ENCODE measurements at places on chromosomes 4 and X. TPM values are rescaled to one million over a fixed set of nuclear protein-coding genes. Genes with fewer than 3 reads are reported as not detected.

DDX3X gene
- 66.2 TPM for polyA plus RNA-seq

TMEM187 gene
- 4.6 TPM for polyA plus RNA-seq

F8A2 gene
- polyA plus RNA-seq: not detected

PDE5A gene
- polyA plus RNA-seq: 0.69 TPM

NXF3 gene
- 0.22 TPM for polyA plus RNA-seq

CXCL6 gene
- polyA plus RNA-seq: 0.06 TPM

DNA sequence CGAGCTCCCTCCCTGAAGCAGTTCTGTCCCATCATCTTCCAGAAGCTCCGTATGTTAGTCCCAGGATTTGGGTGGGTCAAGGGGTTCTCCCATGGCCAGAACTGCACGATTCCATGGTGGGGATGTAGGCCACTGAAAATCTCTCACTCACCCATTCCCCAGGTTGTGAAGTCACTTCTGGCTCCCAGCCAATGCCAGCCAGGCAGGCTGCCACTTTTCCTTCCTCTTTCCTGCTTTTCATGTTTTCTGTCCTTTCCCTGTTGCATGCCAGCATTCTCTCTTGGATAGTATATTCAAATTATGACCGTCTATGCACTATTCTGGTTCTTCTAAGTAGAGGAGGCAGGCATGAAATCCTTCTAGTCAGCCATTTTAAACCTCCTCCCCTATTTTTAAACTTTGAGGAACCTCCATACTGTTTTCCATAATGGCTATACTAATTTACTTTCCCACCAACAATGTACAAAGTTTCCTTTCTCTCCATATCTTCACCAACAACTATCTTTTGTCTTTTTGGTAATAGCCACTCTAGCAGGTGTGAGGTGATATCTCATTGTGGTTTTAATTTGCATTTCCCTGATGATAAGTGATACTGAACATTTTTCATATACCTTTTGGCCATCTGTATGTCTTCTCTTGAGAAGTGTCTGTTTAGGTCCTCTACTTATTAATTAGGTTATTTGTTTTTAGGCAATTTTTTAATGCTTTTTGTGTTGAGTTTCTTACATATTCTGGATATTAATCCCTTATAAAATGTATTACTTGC, 182.1 kb upstream of the TET2 start:
- DNase-seq: no peak

DNA sequence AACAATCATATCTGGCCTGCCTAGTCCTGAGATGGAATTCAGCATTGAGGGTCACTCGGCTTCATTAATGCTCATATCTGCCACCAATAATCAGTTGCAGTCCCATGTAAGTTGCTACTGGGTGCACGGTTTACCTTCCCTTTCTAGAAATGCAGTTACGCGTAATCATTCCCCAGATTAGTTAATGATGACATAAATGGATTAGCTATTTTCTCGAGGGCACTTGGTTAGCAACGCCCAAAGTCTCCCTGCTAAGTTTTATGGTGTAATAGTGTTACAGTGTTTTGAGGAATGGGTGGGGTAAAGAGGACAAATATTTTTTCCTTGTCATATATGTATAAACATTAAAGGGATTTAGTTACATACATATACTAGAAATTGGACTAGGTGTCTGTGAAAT, 118.8 kb downstream of the MID1 start:
- no peak for DNase-seq

DNA sequence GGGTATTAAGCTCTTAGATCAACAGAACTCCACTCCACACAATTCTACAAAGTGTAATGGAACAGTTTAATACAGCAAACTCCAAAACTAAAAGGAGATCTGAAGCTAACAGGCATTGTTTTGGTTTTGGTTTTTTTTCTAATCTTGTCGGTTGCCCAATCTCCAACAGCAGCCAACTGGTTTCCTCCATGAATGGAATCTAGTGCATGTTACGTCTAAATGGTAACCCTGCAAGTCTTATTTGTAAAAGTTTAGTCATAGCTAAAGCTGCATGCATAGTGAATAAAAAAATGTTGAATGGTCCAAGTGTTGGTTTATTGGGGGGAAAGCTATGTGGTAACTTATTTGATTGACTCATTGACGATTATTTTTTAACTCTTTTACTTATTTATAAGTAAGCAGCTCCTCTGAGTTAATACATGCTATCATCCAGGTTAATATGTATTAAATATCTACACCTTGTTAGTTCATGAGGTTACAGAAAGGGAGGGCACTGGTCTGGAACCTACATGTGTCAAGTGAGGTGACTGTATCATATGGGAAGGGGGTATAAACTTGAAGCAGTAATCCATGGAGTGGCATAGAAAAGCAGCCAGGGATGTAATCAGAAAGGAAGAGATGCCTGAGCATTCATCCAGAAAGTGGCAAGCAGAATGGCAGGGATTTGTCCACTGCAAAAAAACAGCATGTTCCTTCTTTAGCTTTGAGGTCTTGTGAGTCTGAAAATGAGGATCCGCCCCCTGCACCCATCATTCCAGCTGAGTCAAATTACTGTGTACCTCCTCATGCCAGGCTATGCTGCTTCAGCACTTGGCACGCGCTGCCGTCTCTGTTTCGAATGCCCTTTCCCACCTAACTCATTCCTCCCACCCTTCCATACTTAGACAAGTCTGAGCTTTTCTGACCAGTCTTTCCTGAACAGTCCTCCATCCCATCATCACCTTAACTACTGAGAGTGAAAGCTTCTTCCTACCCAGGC, 81.7 kb downstream of the PDGFC start:
- peak; percentile 72 for DNase-seq

DNA sequence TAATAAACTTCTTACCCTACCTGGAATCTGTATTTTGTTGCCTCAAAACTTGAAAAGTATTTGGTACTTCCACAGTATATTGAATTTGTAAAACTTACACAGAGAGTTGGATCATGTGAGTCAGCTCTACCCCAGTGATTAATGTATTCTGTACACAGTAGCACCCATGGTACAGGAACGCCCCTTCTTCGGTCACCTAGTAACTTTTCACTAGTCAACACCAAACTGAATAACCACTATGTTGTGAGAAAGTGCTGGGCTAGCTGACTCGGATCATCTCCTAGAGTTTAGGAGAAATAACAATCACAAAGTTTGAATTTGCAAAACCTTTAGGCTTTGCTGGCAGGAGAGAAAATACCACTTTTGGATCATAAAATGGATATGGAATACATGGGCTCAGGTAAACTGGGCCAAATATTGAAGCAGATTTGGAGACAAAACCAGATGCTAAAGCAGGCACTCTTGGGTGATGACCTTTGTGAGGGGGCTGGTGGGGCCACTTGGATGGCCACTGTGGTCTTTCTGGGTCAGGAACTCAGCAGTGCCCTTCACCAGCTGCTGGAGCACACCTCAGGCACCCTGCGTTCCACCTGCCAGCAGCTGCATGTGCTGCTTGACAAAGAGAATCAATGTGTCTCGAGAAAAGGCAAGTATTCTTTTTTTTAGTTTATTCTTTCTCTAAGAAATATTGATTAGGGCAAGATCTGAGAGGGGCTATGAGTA, at the start of gene DTHD1:
TSS of gene DTHD1 (plus strand) at position 233 of the 723 bp plus-strand sequence. CDS start at position 376, 143 bp downstream.
- DNase-seq: peak; percentile 68

GRCh38 chr4:123298801-123299200, 97.8 kb upstream of the SPRY1 start:
- DNase-seq: no peak

DNA sequence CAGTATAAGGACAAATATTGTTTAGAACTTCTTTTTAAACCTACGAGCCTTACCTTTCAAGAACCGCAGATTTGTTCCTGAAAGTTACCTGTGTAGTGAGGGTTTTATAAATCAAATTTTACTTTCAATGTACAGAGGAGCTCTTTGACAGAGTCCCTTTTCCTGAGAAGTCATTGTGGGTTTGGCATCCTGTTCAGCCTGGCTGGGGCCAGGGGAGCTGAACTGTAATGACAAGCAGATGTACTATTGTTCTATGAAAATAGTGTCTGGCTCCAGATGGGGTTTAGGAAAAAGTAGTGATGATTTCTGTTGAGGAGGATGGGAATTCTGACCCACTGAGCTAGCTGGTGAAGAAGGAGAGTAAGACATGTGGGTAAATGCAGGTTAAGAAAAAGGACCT, 196.2 kb upstream of the PGRMC2 start:
- DNase-seq: no peak

DNA sequence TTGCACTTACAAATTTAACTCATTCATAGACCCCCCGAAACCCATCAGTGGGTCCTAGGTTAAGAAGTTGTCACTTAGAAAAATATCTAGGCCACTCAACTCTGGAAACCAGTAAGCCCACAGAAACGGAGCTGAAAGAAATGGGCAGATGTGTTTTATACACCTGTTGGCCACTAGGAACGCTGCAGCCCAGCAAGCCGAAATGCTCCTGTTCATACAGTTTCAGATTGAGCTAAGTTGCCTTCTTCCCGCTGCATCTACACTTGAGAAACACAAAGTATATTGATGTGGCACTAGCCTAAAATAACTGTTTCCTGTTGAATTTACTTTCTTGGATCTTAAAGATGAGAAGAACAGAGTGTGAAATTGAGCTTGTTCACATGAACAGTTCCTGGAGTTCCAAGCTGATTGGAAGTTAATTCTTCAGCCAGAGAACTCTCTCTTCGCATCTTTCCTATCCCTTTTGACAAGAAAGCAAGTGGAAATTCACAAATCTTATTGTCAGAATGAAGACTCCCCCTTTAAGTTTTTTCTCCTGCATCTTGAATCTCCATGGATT, 174.1 kb downstream of the RBMX2 start:
- DNase-seq: peak; percentile 7

GRCh38 chr4:70365479-70365878, 4.9 kb downstream of the SMR3A start:
- peak; percentile 49 for DNase-seq

DNA sequence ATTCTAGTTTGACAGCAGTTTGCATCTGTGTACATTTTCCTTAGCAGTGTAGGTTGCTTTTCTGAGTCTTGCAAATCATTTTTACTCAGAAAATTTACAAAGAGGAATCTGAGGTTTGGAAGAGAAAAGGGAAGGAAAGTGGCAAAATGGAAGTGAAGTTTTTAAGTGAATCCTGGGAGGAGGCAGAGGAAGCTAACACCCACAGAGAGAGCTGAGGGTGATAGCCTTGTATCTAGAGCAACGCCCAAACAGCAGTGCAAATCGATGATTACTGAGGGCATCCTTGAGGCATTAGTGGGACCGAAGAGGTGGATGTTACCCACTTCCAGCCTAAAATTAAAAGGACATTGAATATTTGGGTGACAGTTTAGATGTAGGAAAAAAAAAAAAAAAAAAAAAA, 31.8 kb downstream of the KLF3 start:
- no peak for DNase-seq

GRCh38 chr4:165872461-165873297, at the start of gene TLL1:
TLL1 (plus strand) TSS chr4:165873237; CDS start chr4:165873905, 668 bp downstream.
- peak; percentile 45 for DNase-seq

GRCh38 chr4:16594128-16594527, 304.3 kb downstream of the LDB2 start:
- no peak for DNase-seq

- DNase-seq: no peak
Observed at GRCh38 chrX:38891641-38892413, 90.6 kb downstream of the MID1IP1 start.

DNA sequence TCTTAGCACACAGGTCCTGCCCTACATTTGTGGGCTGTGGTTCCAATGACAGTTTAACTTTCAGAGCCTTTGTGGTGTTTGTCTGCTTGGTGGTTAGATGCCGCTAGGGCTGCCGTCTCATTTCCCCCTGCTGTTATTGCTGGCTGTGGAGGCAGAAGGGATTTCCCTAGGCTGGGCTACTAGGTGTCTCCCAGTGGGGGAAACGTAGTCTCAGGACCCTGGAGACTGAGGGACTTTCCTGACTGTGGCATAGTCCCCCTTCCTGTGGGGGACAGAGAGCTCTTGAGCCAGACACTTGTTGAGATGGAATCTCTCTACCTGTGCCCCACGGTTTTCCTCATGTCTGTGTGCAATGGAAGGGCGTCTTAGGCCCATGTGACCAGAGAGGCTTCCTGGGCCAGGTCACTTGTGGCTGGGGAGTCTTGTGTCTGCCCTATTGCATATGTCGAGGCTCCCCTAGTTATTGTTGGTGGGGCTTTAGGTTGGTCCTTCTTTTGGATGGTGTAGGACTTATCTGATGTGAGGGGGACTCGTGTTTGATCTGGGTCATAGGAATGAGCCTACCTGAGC, 68.2 kb downstream of the ARHGAP10 start:
- no peak for DNase-seq

DNA sequence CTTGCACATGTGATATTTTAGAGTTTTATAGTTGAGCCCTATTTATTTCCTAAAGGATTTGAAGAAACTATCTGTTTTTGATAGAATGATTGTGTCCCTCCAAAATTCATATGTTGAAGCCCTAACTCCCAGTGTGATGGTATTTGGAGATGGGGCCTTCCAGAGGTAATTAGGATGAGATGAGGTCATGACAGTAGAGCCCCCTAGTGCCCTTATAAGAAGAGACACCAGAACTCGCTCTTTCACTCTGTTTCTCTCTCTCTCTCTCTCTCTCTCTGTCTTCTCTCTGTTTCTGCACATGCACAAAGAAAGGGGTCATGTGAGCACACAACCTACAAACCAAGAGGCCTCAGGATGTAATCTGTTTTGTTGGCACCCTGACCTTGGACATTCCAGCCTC, 921.9 kb upstream of the DIAPH2 start:
- no peak for DNase-seq

DNA sequence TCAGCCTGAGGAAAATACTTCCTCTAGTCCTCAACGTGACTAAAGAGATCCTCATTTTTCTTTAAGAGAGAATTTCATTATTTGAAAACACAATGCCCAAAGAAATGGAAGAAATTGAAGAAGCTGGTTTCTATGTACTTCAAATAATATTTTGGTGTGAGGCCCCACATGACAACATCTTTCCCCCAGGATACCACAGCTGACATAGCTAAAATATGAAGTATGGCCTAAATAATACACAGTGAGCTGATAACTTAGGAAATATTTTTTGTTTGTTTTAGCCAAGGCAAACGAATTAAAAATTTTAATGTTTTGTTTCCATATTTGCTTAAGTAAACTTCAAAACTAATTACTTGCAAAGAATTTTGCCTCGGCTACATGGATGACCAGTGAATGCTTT, 149.2 kb downstream of the CBR4 start:
- no peak for DNase-seq

DNA sequence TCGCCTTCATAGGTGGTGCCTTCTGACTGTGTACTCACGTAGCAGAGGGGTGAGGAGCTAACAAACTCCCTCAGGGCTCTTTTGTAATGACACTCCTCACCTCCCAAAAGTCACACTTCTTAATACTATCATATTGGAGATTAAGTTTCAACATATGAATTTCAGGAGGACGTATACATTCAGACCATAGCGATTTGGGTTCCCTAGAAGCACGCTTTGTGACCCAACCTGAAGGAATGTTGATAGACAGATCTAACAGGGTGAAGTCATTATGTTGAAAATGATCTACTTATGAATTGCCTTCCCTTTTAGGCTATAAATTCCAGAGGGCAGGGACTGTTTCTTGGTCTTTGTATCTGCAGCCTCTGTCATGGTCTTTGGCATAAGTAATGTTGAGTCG, 3.2 kb upstream of the KLHL34 start:
- no peak for DNase-seq

GRCh38 chrX:67524428-67524827, 19.4 kb upstream of the AR start:
- no peak for DNase-seq

- peak; percentile 11 for DNase-seq
Observed at GRCh38 chr4:142585411-142585810, 260.7 kb downstream of the INPP4B start.

GRCh38 chr4:39741401-39741800, 43.5 kb downstream of the UBE2K start:
- DNase-seq: no peak

GRCh38 chr4:81069706-81070331, 39.3 kb downstream of the BMP3 start:
- DNase-seq: peak; percentile 73
